K562 (cell line): ENCODE measurements at places on chromosomes 7 and 10. TPM values are rescaled to one million over a fixed set of nuclear protein-coding genes. Genes with fewer than 3 reads are reported as not detected.

- no peak for DNase-seq
These were observed 8.2 kb downstream of the TRA2A start for GRCh38 chr7:23523486-23524075.

DNA sequence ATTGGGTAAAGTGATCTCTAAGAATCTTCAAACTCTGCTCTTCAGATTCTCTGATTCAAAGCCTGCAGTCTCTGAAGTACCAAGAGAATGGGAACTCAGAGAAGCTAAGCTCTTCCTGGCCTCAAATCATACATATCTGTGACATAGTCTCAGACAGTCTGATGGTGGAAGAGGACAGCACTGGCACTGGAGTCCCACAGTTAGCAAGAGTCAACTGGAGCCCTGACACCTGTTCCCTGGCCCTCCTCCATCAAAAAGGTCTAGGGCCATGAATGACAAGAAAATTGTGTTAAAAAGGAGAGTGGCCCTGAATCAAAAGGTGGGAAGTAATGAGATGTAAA is 37.7 kb downstream of the PRSS2 start:
- DNase-seq = peak; percentile 24

DNA sequence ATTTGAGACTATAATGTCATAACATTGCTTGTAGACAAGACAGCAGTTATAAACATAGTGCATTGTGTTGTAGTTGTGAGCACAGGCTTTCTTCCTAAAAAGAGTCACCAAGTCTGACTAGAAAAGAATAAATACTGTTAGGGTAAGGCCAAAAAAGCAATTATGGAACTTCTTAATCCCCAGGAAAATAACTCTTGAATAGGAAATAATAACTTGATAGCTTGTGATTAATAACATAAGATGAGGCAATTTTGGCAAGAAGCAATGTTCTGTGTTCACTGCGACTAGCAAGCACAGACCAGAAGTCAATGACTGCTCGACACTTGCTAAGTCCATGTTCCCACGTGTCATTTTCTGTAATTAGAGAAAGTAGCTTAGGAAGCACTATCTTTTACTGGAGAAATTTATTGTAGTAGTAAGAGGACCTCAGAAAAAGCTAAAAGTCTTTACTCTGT is 97.1 kb downstream of the AGMO start:
- DNase-seq = no peak

DNA sequence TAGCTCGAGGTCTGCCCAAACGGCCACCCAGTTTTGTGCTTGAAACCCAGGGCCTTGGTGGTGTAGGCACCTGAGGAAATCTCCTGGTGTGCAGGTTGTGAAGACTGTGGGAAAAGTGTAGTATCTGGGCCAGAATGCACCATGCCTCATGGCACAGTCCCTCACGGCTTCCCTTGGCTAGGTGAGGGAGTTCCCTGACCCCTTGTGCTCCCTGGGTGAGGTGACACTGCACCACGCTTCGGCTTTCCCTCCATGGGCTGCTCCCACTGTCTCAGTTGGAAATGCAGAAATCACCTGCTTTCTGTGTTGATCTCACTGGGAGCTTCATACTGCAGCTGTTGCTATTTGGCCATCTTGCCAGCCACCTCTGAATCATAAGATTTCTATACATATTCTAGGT is 62.4 kb upstream of the CDK6 start:
- no peak for DNase-seq

GRCh38 chr10:114876602-114877300 is 55.2 kb downstream of the FHIP2A start:
- DNase-seq = peak; percentile 73

GRCh38 chr10:10510179-10510578 is 507.5 kb upstream of the CELF2 start:
- no peak for DNase-seq

DNA sequence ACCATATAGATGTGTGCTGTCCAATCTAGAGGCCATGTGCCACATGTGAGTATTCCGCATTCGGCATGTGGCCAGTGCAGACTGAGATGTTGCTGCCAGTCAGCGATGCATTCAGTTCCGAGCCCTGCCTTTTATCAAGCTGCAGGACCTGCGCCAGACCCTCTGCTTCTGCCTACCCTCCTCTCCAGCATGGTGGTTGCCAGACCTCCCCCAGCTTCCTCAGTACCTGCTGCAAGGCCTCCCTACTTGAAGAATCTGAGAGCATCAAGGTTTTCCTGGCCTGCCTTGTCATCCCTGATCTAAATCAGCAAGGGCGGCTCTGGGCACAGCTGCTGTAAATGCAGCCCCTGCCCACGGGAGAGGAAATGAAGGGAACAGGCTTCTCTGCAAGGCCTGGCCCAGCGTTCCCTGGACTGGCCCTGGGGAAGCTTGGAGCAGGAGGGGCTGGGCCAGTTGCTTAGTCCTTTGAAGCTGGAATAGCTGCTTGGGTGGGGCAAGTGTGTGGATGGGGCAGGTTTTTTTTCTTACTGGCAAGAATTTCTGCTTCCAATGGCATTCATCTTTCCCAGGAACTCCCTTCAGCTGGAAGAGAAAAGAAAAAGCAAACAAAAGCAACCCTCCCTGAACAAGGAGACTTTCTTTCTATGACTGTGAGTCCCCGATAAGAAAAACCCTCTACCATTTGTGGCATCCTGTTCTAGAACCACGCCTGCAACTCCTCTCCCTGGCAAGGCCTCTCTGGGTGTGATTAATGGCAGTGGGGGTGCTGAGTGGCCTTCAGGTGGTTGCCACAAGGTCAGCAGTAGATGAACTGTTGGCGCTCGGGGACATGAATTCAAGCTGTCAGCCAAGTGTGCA is 93.0 kb downstream of the NHLRC2 start:
- DNase-seq = peak; percentile 59

Gene AUTS2
- 0.25 and 0.58 TPM in 2 replicates for total RNA-seq

Gene CSTF2T
- 26.4 and 30.3 TPM in 2 replicates for total RNA-seq

Gene PDZD7
- 0.09 and 0.29 TPM in 2 replicates for total RNA-seq

Gene SVIL
- 0.07 and 0.27 TPM in 2 replicates for total RNA-seq
